CD4-positive, alpha-beta T cell (primary cell): ENCODE measurements at places on chromosomes 7 and 10.

- DNase-seq, result no peak
Measured at GRCh38 chr10:54666192-54666591, 134.8 kb downstream of the PCDH15 start.

DNA sequence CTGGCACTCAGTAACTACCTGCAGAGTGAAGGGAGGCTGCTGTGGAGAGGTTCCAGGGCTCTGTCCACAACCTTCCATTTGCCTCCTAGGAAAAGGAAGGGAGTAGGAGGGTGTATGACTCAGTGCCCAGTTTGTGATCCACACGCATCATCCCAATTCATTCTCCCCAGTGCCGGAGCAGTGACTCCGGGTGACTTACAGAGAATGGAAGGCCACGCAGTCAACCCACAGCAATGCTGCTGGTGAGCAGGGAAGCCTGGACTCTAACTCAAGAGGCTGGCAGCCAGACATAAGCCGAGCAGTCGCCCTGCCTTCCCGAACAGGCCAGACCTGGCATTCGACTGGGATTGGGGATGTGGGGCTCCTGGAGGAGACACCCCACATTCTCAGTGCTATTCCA is 139.9 kb downstream of the SH3PXD2A start:
- no peak for DNase-seq

GRCh38 chr7:25521236-25521635 is 292.9 kb upstream of the NPVF start:
- DNase-seq, result no peak

GRCh38 chr10:6892864-6893263 is 312.8 kb upstream of the PRKCQ start:
- no peak for DNase-seq

GRCh38 chr7:139396323-139396951 is 36.7 kb downstream of the LUC7L2 start:
- no peak for DNase-seq

DNA sequence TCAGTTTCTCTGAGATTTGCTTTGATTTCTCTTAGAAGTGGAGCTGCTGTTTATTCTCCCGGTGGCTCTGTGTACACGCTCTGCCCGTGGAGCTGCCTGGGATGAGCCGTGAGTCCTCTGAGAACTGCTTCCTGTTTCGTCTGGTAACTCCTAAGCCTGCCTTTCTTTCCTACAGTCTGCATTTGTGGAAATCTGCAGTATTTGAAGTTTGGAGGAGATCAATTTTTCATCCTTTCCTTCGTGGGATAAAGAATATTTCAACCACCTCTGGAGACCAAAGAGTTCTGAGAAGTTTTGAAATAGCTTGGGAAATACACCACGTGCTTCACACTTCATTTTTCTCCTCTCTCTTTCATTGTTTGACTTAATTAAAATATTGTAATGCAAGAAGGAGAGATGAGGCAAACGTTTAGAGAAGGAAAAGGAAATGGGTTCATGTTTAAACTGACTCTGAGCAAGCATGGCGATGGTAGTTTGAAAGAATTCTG is 311.9 kb downstream of the LRMDA start:
- DNase-seq, result no peak

DNA sequence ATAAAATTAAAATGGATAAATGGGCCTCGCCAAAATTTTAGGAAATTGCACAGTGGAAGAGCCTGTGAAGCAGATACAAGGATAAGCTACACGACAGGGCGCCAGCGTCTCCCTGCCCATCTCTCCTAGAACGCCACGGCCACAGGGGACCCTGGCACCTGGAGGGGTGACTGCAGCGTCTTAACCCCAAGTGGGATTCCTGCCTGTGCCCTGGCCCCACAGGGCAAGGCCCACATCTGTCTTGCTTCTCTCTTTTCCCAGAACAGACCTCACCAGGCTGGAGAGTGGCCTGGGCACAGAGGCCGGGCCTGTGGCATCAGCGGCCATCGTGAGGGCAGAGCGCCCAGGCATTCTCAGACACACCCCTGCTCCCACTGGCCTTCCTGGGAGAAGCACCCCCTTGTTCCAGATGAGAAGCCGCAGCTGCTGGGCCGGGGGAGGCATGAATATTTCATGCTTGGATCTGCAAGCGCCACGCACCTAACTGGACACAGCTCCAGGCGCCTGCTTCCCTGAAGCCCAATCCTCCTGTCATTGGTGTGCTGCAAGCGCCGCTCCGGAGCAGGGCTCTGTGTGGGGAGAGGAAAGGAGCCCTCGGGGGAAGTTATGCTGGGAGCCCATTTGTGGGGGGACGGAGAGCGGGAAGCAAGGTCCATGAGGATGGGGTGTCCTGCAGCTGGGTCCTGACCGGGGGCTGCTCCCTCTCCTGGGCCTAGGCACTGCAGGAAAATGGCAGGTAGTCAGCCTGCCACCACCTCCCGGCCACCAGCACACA is 153.5 kb downstream of the ELFN1 start:
- no peak for DNase-seq

GRCh38 chr10:78327778-78328591 is 294.3 kb downstream of the RPS24 start:
- no peak for DNase-seq

DNA sequence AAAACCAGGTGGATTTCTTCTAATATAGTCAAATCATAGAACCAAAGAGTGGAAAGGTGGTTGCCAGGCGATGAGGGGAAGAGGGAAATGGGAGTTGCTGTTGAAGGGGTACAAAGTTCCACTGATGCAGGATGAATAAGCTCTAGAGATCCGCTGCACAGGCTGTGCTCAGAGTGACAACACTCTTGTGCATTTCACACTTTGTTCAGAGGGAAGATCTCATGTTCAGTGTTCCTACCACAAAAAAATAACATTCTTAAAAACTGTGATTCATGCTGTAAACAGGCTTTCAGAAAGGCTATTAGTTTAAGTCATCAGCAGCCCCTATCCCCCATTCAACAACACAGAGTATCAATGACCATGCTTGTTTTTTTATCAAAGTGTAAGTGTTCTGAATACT is 213.8 kb downstream of the COBL start:
- no peak for DNase-seq

GRCh38 chr7:80078159-80078731 is 56.4 kb upstream of the GNAI1 start:
- no peak for DNase-seq

DNA sequence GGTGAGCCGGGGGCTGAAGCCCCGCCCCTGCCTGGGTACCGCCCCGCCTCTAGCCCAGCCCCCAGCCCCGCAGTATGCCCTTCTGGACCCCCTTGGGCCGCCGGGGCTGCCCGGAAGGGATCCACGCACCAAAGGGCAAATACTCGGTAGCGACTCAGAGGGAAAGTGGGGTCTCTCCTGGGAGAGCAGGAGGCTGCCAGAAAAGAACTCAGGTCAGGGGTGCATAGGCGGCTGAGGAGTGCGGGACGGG is 796 bp downstream of the FBXL15 start:
- no peak for DNase-seq

- DNase-seq, result no peak
Measured at GRCh38 chr7:1709900-1710299, 39.8 kb downstream of the ELFN1 start.

- DNase-seq, result no peak
Measured at GRCh38 chr7:90345595-90346335, 751 bp upstream of the GTPBP10 start.

- DNase-seq, result no peak
Measured at GRCh38 chr10:19204246-19204917, 155.8 kb downstream of the MALRD1 start.

- DNase-seq, result no peak
Measured at GRCh38 chr10:113999531-113999930, 44.1 kb upstream of the ADRB1 start.

DNA sequence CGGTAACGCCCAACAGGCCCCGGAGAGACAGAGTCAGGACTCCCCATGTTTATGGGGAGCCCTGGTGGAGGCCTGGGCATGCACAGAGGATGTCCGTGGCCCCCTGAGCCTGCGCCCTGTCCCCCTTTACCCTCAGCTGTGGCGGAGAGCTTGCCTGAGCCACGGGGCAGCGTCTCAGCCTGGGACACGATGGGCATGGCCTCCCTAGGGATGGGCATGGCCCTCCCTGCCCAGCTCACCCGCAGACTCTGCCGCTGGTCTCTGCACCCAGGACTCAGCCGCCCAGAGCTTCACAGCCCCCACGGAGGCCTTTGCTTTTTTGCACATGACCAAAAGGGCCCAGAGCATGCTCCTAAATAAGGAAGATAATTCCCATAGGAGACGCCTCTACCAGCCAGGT is 394.2 kb downstream of the PTPRN2 start:
- no peak for DNase-seq

GRCh38 chr7:159049266-159050025 is 95.2 kb downstream of the VIPR2 start:
- no peak for DNase-seq

DNA sequence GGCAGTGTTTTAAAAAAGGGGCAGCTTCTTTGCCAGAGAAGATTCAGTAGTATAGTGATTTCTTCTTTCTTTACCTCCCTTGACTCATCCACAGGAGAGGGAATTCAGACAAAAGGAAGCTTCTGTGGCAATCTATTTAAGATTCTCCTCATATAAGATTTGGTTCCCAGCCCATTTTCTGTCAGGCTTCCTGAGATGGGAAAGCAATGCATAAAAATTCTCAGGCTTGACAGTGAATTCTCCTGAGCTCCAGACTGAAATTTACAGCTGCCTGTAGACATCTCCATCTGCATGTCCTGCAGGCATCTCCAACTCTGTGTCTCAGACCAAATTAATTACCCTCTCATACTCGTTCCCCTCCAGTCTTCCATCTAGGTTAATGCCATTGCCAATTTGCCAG is 72.8 kb downstream of the TSPAN12 start:
- DNase-seq, result no peak

- DNase-seq, result no peak
Measured at GRCh38 chr7:85262891-85263290, 76.0 kb upstream of the SEMA3D start.

GRCh38 chr10:3393958-3394357 is 221.4 kb upstream of the PITRM1 start:
- DNase-seq, result no peak

GRCh38 chr10:4241724-4242345 is 456.8 kb upstream of the KLF6 start:
- DNase-seq, result no peak

DNA sequence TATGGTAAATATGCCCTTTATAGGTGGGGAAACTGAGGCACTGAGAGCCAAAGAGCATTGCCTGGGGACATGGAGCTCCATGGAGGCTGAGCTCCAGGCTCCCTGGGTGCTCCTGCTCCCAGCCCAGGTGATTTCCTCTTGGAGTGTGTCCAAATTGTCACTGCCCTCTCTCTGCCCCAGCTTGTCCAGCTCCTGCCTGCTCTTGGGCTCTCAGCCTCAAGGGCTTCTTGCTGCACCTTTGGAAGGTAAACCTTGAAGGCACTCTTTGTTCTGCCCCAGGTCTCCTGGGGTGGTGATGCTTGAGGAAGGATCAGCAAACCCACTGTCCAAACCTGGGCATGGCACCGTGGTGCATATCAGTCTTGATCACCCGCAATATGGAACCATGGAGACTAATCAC is 166.1 kb downstream of the RPS24 start:
- DNase-seq, result no peak

- no peak for DNase-seq
Measured at GRCh38 chr7:6482743-6483119, 35.0 kb upstream of the DAGLB start.

DNA sequence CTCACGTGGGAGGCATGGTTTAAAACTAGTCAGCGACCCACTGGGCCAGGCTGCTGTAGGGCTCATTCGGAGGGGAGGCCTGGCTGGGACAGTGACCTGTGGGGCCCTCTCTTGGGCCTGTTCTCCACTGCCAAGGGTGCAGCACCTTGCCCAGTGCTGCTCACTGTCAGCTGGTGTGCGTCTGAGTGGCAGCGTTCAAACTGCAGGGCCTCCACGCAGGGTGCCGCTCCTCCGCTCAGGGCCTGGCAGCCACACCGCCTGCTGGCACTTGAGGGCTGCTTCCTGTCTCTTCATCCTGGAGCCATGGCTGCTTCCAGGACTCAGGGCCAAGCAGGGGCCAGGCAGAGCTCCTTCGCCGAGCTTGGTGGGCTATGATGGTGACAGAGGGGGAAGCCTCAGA is 18.3 kb downstream of the ADAMTS14 start:
- no peak for DNase-seq

DNA sequence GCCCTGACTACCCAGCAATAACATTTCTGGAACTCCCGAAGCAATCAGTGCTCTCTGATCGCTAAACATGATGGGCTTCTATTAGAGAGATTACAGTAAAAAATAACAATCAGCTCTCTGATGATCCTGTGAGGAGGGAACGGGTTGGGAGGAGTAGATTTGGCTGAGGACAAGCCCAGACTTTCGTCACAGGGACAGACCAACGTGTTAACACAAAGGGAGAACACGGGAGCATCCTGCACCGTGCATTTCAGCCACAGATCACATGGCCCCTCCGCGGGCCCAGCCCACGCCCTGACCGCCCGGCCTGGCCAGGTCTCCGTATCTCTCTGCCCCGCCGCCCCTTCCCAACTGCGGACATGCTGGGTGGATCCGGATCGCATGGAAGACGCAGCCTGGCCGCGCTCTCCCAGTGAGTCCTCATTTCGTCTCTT is 95.0 kb upstream of the AGBL3 start:
- DNase-seq, result no peak

DNA sequence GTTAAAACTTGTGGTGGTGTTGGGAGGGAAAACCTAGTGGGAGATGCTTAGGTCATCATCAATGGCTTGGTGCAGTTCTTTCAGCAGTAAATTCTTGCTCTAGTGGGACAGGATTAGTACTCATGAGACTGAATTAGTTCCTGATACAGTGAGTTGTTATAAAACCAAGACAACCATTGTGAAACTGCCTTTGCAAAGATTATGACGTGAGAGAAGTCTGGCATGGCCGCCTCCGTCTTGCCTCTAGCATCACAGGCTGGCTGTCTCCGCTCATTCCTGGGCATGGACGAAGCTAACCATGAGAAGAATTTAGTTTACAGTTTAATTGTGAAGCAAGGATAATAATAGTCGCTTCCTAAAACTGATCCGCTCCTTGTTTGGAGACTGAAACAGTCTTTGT is 186.4 kb downstream of the KIF20B start:
- no peak for DNase-seq

- DNase-seq, result no peak
Measured at GRCh38 chr10:97718659-97719142, 5.2 kb downstream of the MARVELD1 start.

DNA sequence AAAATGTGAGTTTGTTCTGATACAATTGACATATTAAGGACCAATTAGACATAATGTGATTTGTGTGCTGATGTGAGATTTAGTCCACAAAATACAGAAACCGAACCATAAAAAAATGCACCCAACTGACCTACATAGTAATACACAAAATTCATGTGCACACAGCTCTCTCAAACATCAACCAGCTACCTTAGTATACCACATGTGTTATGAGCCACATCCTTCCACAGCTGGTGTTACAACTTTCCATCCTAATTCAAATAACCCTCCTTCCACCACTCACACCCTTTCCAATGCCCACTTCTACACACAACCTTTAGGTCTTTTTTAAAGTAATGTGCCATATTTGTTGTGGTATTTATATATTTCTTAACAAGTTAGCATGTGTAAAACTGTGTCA is 31.7 kb upstream of the C7orf33 start:
- no peak for DNase-seq

- no peak for DNase-seq
Measured at GRCh38 chr7:38181111-38181510, 3.1 kb downstream of the STARD3NL start.

GRCh38 chr10:131312478-131312836 is 936 bp upstream of the TCERG1L start:
- DNase-seq, result no peak
